ENCODE measurements at places on chromosomes 6 and 20. TPM values are rescaled to one million over a fixed set of nuclear protein-coding genes. Genes with fewer than 3 reads are reported as not detected.

Gene BMP2
- total RNA-seq: 0.58 TPM

Gene SRSF12
- 0.84 TPM for total RNA-seq

Gene NRSN1
- total RNA-seq: not detected

Gene HDGFL1
- total RNA-seq: not detected

Gene SLC25A27
- total RNA-seq: 1.0 TPM

Gene HS3ST5
- total RNA-seq: not detected

Gene SULF2
- 25.4 TPM for total RNA-seq

Gene METTL24
- not detected for total RNA-seq

Gene TMEM200A
- total RNA-seq: 0.08 TPM

Gene SF3B5
- total RNA-seq: 225 TPM

Gene RAB23
- 6.1 TPM for total RNA-seq

Gene OR2H1
- total RNA-seq: not detected

Gene TRIM40
- total RNA-seq: not detected

Gene LCA5
- 1.0 TPM for total RNA-seq

Gene AVP
- total RNA-seq: not detected

Gene CCN5
- total RNA-seq: 29.9 TPM

Gene PEX7
- 5.1 TPM for total RNA-seq

Gene PEDS1
- total RNA-seq: 55.0 TPM

Gene MUC22
- 0.01 TPM for total RNA-seq

Gene OGFRL1
- total RNA-seq: 8.0 TPM

Gene CAPN11
- not detected for total RNA-seq

Gene IMPG1
- total RNA-seq: not detected

Gene C6orf118
- 0.28 TPM for total RNA-seq

Gene SEL1L2
- not detected for total RNA-seq

Gene TINAG
- not detected for total RNA-seq

Gene AKAP7
- 2.1 TPM for total RNA-seq

Gene PNLDC1
- total RNA-seq: 0.17 TPM

Gene RUNX2
- 1.0 TPM for total RNA-seq

Gene SDC4
- 180 TPM for total RNA-seq

Gene SLC12A5
- total RNA-seq: 17.7 TPM

Gene HLA-F
- 5.1 TPM for total RNA-seq

Gene ULBP2
- total RNA-seq: 4.6 TPM

Gene C4A
- total RNA-seq: 1.3 TPM

Gene RHAG
- total RNA-seq: 0.07 TPM

Gene RGS17
- total RNA-seq: 5.9 TPM

Gene LY6G5C
- 1.9 TPM for total RNA-seq

Measured in A549 treated with DMSO at 1 μM for 4 hours (cell line).